Activated T-cell treated with anti-CD3 and anti-CD28 coated beads for 24 hours (primary cell): ENCODE measurements at places on chromosomes 7 and 10.

DNA sequence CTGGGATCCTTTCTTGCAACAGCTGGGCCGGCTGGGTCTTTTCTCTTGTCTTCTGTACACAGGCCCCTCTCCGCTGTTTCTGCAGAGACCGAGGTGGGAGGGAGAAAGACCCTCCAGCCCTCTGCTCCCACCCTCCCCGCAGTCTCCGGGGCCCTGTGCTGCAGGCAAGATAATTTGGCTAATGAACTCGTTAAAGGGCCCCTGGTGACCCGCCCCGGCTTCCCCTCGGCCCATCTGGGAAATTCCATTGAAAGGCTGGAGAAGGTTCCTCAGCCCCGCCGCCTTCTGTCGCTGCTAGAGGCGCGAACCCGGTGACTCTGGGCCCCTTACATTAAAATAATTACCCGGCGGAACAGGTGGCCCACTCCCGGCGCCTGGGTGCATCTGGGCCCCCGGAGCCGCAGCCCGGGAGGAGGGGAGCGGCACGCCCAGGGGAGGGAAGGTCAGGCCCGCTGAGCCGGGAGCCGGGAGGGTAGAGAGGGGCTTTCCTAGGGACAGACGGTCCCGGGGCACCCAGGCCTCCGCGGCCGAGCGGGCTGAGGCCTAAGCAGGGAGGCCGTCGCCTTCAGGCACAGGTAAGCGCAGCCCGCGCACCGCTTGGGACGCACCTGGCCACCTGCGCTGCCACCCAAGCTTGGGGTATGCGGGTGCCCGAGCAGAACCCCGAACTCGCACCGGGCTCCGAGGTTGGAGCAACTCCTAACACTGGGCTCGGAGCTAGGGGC lies 7.3 kb upstream of the MNX1 start:
- DNase-seq = no peak

- DNase-seq = no peak
Measured at GRCh38 chr10:79193694-79194382, 125.1 kb downstream of the ZMIZ1 start.

- DNase-seq = no peak
Measured at GRCh38 chr10:113533801-113534200, 19.1 kb upstream of the HABP2 start.

- no peak for DNase-seq
Measured at GRCh38 chr7:4045450-4045849, 636.6 kb upstream of the FOXK1 start.

GRCh38 chr10:131850383-131850870 lies 50.4 kb upstream of the PPP2R2D start:
- DNase-seq = no peak

DNA sequence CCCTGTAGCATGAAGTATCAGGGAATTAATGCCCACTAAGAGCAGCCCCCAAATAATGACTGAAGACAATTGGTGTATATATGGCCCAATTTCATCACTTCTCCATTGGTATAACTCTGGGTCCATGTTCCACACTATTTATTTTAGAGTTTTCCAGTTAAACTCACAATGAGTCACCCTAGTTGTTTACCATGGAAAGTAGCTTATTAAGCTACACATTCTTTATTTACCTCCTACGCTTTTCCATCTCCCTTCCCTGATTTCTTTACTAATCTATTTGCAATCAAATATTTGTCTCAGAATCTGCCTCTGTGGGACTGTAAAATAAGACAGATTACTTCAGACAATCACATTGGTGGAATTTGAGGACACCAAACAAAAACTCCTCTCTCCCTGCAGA lies 655.6 kb downstream of the SORCS1 start:
- DNase-seq = no peak

GRCh38 chr7:47937711-47938573 lies 10.3 kb downstream of the PKD1L1 start:
- no peak for DNase-seq
